Activated gamma-delta T cell treated with Interleukin-2 at 50 U/mL for 16 hours (primary cell): ENCODE measurements at places on chromosomes 5 and 9.

GRCh38 chr5:149135536-149136201 lies 5.6 kb upstream of the ABLIM3 start:
- DNase-seq: no peak

DNA sequence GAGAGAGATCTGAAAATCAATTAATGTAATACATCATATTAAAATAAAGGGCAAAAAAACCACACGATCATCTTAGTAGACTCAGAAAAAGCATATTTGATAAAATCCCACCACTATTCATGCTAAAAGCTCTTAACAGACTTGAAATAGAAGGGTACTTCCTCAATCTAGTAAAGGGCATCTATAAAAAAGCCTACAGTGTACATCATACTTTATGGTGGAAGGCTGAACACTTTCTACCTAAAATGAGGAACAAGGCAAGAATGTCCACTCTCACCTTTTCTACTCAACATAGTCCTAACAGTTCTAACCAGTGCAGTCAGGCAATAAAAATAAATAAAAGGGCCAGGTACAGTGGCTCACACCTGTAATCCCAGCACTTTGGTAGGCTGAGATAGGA lies 38.9 kb downstream of the POLK start:
- DNase-seq: no peak

DNA sequence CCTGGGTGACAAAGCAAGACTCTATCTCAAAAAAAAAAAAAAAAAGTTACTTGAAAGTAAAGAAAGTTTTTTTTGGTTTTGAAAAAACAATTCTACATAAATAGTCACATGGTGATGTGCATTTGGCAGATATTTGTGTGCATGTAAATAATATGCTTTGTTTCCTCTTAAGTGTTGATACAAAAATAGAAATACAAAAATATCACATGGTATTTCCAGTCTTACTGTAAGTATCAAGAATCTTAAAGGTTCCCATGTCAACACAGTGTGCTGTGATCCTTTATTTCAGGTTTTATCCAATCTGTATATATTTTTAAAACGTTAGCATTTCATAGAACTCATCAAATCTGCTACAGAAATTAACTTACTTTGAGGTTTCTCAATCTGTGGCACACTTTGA lies 521.9 kb downstream of the TLE4 start:
- DNase-seq: no peak

GRCh38 chr9:573691-574410 lies 267.6 kb upstream of the DMRT1 start:
- DNase-seq: no peak

GRCh38 chr5:154237946-154238345 lies 47.4 kb downstream of the GALNT10 start:
- no peak for DNase-seq

DNA sequence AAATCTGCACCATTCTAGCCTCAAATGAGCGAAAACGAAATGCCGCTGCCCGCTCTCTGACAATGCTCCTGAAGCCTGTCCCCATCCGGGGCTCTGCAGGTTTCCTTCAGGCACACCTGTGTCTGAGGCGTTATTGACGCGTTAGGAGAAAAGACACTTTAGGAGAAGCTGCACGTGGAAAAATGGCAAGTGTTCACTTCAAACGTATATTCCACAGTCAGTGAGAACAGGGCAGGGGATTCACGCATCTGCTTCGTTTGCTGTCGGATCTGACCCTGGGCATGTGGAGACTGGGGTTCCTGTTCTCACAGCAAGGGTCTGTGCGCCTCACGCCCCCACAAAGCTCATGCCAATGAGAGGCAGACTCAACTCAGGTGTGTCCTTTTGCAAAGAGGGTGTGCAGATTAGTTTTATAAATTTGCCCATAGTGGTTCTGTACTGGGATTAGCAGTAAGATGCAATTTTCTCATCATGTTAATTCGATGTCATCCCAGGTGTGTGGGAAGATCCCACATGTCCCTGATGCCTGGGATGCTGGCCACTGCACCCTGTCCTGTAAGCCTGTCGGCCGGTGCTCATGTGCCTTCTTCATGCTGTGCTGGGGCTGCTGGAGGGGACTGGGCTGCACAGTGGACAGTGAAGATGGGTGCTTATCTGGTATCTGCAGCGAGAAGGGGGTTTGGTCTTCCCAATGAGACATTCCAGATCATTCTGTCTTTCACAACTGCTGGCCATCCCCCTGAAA lies 11.2 kb upstream of the TBC1D9B start:
- DNase-seq: no peak

DNA sequence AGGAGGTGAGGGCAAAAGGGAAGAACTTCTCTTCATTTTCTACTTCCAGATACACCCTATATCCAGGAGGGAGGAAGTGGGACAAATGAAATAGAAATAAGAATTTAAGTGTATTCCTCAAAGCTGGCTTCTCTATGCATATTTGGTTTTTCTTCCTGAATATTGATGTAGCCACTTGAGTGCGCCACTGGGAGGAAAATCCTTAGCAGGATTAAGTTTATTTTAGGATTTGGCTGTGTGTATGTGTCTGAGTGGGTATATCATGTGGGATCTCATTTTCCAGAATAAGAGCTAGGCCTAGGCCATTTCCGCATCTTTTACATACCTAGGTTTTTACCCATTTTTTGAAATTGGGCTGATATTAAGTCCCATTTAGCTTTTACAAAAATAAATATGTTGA lies 42.5 kb downstream of the MAP1B start:
- no peak for DNase-seq

DNA sequence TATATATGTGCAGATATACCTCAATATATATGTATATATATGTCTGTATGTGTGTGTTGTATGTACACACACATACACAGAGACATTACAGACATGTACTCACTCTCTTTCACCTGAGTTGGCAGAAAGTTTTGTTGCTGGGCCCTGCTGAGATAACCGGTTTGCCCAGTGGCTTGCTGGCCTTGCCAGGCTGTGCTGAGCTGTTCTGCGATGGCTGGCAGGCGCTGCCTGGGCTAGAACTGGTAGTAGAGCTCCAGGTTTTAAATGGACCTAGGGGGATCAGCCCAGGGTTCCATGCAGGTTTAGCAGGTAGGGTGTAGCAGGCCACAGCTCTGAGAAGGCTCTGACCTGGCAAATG lies 394.3 kb downstream of the GADD45G start:
- no peak for DNase-seq

DNA sequence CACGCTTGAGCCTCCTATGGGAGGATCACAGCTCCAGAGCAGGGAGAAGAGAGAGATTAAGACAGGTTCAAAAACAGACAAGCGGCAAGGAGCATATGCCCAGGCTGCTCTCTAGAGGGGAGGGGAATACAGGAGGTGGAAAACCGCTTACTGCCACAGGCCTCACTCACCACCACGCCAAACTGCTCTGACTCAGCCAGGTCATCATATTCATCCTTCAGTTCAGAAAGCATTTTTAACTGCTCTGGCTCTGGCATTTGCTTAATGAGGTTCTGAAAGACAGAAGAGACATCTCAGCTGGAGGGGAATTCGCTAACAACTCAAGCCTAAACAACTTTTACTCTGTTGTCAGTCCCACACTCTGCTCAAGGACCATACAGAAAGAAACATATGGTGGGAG lies 40.1 kb downstream of the PCDHGC5 start:
- DNase-seq: no peak

DNA sequence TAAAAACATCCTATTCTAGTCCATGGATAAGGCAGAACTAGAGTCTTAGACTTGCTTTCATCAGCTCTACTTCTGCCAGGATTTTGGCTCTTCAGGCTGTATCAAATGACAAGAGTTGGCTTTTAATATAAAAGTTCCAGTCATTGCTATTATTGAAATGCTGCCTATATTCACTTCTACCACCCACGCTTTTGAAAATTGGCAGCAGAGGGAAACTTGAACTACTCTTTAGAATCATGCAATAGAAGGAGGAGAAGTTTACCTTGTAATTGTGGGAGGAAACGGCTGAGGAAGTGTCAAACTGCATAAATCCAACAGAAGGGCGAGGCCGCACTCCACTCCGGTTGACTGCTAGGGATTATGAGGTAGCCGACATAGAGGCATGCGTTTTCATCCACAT lies 122.6 kb upstream of the BASP1 start:
- no peak for DNase-seq

GRCh38 chr5:80623999-80624398 lies 30.5 kb upstream of the MSH3 start:
- no peak for DNase-seq

DNA sequence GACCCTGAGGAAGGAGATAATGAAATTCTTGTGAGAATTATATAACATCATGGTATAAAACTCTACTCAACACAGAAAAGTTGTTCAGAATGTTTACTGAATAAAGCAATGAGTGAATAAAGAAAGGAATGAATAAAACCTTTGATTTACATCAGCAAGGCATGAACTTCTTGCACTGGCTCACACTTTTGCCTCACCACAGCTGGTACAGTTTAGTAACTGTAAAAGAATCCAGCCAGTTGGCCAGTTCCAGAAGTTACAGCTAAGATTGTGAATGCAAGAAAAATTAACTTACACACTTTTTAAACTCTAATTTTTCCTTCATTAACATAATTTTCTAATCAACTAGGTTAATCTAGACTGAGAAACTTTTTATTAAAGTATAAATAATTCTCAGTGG lies 490.9 kb downstream of the NFIB start:
- DNase-seq: no peak

DNA sequence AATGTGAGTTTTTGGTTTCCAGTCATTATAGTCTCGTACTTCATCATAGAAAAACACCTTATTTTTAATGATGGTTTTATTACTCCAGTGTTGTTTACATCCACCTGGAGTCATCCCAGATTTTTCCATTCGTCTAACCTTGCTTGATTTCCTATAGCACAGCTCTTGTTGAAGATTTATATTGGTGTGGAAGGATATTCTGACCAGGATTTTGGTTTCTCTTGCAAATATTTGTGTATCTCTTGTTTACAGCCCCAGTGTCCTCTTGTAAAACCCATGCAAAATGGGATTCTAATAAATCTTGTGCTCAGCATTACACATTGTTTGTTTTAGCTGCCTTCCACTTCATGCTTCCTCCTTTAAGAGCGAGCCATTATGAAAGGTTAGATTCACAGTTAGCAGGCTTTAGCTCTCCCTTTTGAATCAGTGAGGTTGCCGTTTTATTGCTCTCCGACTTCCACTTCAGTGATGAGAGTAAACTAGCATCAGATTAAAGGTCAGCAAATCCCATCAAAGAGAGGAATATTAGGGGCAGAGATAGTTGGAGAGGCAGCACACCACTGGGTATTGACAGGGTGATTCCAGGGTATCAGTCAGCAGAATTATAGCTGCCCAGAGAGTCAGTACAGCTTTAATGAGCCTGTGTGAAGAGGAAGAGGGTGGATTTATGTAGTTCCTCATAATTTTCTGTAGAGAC lies 157.1 kb downstream of the PBX3 start:
- DNase-seq: no peak

- DNase-seq: no peak
These were observed 41.9 kb downstream of the ST8SIA4 start for GRCh38 chr5:100861148-100861547.

DNA sequence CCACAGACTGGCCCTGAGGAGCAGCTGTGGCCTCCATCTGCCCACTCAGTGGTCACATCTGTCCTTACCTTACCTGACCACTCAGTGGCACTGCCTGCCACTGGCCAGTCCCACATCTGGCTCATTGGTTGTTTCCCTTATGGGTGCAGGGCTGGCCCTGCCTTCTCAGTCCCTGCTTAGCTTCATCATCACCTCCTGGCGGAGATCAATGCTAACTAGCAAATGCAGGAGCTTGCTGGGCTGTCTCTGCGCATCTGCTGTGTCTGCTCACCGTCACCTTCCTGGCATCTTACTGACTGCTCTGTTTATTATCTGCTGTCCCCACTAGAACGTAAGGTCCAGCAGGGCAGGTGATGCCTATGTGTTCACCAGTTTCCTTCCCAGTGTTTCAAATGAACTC lies 356.9 kb downstream of the SEMA5A start:
- no peak for DNase-seq

DNA sequence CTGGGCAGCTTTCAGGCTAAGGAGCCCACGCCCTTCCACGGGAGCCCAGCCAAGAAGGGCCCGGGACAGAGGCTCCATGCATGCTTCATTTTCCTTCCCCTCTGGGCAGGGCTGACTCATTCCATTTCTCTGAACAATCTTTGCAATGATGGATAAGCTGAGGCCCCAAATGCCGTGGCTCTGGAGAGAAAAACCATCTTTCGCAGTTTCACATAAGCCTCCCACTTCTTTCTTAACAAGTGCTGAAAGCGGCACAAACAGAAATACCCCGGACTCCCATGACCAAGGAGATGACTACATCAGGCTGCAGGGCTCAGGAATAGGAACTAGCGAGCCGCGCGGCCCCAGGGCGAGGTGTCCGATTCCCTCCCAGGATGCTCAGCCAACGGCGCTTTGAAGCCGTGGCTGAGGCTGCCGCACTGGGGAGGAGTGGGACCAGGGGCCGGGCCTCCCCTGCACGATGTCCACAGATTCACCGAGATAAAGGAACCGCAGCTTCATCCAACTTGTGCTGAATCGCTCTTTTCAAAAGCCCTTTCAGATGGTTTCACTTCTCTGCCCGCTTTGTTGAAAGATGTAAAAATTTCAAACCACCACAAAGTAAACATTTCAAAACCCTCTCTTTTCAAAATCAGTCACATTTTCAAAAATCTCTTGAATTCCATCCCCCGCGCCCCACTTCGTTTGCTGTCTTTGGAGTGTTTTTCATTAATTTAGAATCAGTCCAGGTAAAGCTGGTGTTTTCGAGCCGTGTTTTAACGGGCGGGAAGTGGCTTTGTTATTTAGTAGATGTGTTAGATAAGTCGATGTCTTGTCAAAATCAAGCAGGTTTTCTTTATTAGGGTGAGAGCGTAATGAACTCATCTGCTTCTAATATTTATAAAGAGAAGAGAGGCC lies 96.5 kb upstream of the LMX1B start:
- peak; percentile 21 for DNase-seq

DNA sequence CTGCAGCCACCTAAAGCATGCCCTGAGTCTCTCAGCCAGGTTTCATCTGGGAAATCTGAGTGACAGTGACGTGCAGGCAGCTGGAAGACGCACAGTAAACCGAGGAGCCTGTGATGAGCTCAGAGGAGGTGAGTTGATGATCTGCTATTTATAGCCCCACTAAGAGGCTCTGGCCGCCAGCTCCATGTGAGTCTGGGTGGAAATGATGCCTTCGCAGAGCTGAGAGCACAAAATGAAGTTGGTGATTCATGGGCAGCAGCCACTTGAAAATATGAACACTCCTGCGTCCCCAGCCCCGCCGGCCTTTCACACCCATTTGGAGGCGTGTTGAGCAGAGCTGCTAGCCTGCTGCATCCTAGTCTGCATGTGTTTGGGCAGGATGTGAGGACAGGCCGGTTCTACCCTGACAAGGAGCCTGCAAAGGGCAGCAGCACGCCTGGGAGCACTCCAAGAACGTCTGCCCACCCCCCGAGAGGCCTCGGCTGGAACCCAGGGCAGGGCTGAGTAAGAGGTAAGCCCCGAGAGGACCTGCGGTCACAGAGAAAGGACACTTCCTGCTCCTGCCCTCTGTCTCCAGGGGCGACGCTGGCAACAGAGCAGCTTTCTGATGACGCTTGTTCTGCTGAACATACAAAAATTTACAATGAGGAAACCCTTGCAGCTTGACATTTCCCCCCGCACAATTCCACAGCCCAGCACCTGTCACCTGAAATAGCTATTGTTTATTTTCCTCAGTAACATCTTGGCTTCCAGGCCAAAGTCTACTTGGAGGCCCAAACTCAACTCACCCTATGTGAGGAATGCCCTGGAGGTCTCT lies 25.1 kb upstream of the CDKN2AIPNL start:
- peak; percentile 39 for DNase-seq
